ENCODE measurements at places on chromosomes 3 and 15.

- no peak for DNase-seq
Measured at GRCh38 chr3:123054109-123054778, 12.6 kb upstream of the PDIA5 start.

DNA sequence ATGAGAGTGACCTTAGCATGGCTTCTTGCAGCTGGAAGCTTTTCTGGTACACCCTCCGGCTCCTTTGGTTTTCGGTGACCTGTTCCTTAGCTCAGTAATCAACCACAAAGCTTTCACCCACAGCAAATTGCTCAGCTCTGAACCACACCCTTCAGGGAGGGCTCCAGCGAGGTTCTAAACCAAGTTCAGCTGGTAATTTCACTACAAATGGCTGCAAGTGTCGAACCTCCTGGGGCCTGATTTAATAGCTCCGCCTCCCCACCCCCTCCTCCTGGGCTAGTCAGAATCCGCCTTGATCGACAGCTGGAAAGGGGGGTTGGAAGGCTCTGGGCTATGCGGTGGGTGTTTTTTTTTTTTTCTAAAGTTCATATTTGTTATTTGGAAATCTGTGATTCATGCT, 150.9 kb upstream of the MCTP2 start:
- peak; percentile 57 for DNase-seq

DNA sequence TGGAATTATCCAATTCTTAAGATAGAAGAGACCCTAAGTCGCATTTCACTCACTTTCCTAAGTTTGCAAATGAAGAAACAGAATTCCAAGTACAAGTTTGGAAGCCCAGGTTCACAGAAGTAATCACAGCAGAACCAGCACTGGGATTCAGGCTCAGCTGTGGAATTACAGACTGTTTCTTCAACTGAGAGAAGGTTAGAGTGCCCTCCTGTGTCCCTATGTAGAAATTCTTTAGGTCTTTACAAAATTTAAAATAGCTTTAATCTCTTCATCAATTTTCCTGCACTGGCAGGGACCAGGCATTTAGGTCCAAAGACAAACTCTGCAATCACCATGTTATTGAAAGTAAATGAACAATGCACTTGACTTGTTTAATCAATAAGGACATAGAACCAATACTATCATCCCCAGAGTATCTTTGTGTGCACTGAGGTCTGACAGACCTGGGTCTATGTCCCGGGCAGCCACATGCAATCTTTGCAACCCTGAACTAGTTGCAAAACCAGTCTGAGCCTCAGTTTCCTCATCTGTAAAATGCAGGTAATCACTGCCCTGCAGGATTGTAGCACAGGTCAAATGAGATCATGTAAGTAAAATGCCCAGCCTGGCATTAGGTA, 96.3 kb upstream of the ZBED2 start:
- no peak for DNase-seq

GRCh38 chr3:106783231-106783630, 594.0 kb upstream of the CCDC54 start:
- DNase-seq = no peak

DNA sequence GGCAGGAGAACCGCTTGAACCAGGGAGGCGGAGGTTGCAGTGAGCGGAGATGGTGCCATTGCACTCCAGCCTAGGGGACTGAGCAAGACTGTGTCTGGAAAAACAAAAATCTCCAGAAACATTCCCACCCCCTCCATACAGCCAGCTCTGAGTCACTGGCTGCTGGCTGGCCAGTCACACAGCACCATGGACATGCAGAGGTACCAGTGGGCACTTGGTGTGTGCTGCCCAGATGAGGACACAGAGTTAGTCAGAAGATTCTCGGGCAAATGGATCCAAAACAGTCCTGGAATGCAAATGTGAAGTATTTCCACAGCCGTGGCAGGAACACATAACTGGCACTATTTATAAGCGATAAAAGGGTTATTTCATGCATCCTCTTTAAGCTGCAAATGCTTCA, 44.6 kb downstream of the BDH1 start:
- no peak for DNase-seq

DNA sequence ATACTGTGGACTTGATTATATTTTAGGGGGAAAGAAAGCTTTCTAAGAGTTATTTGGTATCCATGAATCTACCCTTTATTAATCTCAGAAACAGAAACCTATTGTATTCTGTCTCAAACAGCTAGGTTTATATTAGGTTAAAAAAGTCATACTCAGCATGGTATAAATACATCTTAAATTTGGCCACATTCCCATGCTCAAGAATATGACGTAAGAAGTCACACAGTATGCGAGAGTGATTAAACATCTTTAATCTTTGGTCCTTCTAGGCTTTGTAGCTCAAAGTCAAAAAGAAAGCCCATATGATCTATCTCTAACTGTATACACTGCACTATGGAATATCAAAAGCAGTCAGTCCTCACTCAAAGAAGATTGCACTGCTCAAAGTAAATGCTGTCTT, 131.4 kb downstream of the EPHA3 start:
- DNase-seq = no peak

DNA sequence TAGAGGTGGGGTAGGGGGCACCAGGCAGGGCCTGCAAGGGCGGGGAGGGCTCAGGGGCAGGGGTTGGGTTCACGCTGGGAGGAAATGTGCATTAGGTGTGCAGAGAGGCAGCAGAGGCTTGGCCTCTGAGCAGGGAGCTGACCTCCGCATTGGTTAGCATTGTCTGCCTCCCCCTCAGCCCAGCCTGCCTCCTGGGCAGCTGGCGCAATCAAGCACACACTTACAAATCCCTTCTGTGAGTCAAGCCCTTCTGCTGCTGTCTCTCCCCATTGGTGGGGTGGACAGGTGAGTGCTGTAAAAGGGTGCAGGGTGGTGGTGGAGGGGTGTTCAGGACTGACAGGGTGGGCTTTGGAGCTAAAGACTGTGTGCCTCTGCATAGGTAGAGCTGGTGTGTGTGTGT, 9.3 kb downstream of the LOXL1 start:
- DNase-seq = no peak

- DNase-seq = no peak
Measured at GRCh38 chr3:100022506-100022905, 91.8 kb downstream of the FILIP1L start.

- DNase-seq = no peak
Measured at GRCh38 chr3:54733106-54734006, 194.5 kb downstream of the LRTM1 start.

GRCh38 chr15:34109797-34110663, 8.1 kb downstream of the PGBD4 start:
- no peak for DNase-seq

DNA sequence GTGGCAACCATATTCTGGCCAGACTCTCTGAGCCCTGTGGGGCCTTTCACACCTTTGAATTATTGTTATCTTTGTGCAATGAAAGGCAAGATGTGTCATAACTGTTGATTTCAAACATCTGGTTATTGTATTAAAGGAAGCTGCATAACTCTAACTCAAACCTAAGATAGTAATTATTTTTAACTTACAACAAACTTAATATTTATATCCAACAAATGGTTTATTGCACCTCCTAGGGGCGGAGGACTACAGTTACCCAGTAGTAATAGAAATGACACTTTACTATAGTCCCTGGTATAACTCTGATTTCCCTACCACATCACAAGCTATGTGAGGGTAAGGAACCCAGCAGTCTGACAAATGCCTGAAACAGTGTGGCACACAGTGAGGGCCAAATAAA, 363.9 kb upstream of the SUCLG2 start:
- DNase-seq = no peak

GRCh38 chr3:24526640-24527212, 32.1 kb upstream of the THRB start:
- DNase-seq = no peak

GRCh38 chr3:129231331-129232119, 17.9 kb upstream of the COPG1 start:
- no peak for DNase-seq

DNA sequence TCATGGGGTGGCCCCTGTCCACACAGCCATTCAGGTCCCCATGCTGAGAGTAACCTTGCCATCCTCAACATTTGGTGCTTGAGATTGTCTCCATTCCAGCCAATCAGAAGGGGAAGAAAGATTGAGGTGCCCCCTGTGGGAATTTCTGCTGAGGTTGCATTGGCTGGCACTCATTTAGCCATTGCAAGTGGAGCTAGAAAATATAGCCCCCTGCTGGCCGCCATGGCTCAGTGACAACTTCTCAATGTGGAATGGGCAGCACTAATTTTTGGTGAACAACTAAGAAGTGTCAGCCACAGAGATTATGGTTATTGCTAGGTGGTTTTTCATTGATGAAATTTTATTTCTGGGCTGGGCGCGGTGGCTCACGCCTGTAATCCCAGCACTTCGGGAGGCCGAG, 22.0 kb downstream of the COL6A6 start:
- DNase-seq = peak; percentile 73

DNA sequence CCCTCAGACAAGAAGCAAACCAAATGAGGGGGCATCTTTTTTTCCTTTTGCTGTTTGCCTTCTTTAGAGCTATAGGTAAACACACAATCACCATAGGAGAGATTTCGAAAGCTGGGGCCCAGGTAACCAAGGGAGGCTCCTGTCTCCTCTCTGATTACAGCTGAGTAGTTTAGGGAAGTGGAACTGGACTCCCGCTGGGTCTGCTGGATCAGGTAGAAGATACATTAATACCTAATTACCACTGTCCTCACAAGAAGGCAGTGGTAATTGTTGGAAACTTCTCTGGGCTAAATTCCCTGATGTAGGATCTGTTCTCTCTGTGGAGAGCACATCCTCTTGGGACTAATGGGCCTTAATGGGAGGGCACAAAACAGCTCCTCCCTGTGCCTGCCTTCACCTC, 32.7 kb downstream of the HDC start:
- no peak for DNase-seq

- no peak for DNase-seq
Measured at GRCh38 chr15:66730168-66731021, 28.4 kb downstream of the SMAD6 start.

GRCh38 chr15:66293419-66294156, at the start of gene DIS3L:
Gene DIS3L, plus strand, starts transcription at chr15:66293568. Its CDS starts 29 bp downstream, at chr15:66293597.
- peak; percentile 67 for DNase-seq

GRCh38 chr3:37183375-37183831, 9.0 kb upstream of the LRRFIP2 start:
- no peak for DNase-seq

DNA sequence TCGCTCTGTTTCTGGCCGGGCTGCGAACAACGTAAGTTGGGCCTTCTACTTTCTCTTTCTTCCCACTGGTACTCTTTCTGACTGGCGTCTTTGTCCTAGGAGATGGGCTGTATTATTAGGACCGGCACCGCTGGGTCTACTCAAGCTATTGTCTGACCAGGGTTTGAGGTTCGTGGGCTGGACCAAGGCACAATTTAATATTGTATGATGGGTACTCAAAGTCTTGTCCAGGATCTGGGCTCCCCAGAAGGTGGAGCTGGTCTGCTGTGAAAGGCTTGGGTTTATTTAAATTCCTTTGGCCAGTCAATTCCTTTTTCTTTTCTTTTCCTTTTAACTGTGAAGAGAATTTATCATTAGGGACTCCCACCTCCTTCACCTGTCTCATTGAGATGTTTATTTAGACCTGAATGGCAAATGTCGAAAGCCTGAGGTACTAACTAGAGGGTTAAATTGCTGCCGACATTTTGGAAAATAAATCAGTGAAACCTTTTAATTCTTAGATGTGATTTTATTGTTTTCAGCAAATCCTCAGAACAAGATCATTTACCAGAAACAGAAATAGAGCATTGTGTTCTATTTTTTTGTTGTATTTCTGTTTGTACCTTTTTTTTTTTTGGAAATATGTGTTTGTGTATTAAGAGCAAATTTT, 410 bp downstream of the LRRC49 start:
- no peak for DNase-seq

DNA sequence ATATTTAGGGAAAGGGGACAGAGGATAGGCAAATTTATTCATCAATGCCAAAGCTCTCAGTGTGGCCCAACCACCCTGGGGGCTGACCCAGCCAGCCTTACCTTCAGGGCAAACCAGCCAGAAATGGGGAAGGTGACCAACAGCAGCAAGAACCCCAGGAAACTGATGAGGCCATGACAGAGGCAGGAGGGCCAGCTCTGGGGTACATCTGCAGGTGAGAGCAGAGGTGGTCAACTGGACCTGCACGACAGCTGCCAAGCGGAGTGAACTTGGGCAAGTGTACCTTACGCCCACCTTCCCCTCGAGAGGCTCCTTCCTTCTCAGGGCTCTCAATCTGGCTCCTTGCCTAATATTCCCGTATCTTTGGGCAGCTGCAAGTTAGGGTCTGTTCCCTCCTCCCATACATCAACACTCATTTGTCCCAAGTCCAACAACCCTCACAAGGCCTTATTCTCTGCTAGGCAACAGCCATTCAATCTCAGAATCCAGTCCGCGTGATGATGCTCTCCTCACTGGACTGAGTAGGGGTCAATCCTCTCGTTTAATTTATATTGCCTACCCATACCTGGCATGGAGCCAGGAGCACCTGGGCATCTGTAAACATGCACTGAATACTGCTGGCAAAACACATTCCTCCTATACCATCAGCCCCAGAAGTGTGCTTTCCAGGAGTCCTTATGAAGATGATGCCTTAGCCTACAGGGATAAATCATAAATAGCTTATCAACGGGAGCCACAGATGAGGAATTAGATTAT, 1.7 kb downstream of the STOML1 start:
- DNase-seq = no peak

GRCh38 chr15:90871139-90871715, 2.8 kb downstream of the FURIN start:
- no peak for DNase-seq

DNA sequence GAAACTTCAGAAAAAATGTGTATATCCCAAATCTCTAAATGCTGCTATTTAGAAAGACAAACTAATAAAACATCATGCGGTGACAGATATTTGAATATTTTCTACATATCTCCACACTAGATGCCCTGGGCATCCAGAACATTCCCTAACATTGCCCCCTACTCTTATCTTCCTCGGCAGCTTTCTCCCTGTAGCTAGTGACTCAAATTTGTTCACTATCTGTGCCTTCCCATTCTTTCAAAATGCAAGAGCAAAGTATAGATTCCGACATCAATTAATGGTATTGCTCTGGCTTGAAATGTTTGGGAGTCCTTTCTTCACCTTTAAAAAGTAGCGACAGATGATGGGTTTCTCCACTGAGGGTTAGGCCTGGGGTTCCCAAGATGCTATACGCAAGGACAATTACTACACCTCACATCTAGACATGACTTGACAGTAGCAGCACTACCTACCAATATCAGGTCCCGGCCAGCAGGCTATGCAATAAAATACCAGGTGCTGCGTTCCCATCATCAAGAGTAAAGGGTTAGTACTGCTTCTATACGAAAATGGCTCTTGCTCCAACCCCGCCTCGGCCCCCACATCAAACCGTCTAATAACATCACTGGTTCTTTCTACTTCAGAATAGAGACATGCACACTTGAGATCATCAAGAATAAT, 631 bp downstream of the UBR1 start:
- no peak for DNase-seq

- DNase-seq = no peak
Measured at GRCh38 chr3:159187232-159187631, 385.4 kb downstream of the MFSD1 start.

- no peak for DNase-seq
Measured at GRCh38 chr3:173217127-173217526, 76.1 kb upstream of the SPATA16 start.

GRCh38 chr3:173008978-173009377, 132.1 kb downstream of the SPATA16 start:
- peak; percentile 21 for DNase-seq

All from H9 (cell line).